ENCODE measurements at places on chromosomes 1 and 21.
A peak's percentile ranks its signal among the peaks of the same experiment; 100 is the strongest.

DNA sequence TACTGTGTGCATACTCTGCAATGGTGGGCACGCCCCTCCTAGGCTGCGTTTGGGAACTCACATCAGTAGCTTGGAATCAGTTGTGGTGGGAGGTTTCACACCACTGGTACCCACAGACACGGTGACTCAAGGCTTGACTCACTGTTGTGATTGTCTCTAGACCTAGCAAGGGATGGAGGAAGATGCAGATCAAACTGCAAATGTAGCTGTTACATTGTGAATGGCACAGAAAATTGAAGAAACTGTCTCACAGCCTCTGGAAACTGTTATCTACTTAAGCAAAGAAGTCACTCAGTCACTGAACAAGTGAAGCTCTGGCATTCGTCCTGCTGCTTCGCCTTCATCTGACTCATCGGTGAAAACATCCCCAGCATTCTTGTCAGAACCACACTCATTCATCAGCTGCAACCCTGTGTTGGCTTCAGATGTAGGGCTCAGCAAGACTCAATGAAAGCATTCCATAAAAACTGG is 59.5 kb downstream of the POFUT2 start:
- DNase-seq: peak; percentile 97

DNA sequence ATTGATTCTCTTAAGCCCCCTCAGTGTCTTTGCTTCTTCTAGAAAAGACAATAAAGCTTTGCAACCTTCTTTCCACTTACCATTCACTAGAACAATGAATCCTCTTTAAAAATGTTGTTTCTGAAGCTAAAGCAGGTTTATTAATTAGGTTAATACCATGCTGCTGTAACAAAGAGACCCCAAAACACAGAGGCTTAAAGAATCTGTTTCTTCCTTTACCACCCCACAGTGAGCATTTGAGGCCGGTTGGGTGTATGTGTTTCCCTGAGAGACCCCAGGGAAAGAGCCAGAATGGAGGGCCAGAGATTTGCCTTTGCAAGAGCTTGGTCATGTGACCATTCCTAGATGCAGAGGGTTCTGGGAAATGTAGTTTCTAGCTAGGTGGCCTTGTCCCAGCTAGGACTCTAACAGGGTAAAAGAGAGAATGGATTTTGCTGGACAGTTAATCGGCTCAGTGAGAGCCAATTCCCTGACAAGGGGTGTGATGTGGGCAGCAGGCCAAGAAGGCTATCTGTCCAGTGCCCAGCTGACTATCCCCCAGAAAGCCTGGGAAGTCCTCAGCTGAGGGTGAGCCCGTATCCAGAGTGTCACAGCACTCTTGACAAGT is 191.8 kb upstream of the TMEM51 start:
- DNase-seq: no peak

GRCh38 chr1:60765204-60765603 is 317.2 kb upstream of the NFIA start:
- DNase-seq: peak; percentile 25

GRCh38 chr1:13892198-13892597 is 192.2 kb downstream of the PRDM2 start:
- no peak for DNase-seq

- peak; percentile 45 for DNase-seq
Observed at GRCh38 chr1:223531742-223532341, 133.7 kb downstream of the CAPN8 start.

GRCh38 chr1:226533220-226533619 is 15.3 kb upstream of the STUM start:
- no peak for DNase-seq

- DNase-seq: no peak
Observed at GRCh38 chr1:168362991-168363390, 82.3 kb downstream of the TBX19 start.

DNA sequence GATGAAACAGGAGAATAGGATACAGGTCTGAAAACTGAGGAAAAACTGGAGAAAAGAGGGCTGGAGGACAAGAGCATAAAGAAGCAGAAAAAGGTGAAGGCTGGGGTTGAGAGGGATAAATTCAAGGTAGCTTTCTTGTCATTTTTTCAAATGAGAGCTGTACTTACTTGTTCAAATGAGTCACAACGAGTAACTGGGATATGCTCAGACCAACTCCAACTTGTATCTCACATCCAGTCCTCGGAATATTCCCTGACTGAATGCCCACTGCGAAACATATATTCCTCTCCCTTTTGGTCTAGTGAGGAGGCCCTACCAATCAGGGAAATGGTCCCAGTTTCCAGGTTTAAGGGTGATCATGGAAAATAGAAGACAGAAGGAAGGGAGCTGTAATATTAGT is 343.4 kb downstream of the HHIPL2 start:
- no peak for DNase-seq

DNA sequence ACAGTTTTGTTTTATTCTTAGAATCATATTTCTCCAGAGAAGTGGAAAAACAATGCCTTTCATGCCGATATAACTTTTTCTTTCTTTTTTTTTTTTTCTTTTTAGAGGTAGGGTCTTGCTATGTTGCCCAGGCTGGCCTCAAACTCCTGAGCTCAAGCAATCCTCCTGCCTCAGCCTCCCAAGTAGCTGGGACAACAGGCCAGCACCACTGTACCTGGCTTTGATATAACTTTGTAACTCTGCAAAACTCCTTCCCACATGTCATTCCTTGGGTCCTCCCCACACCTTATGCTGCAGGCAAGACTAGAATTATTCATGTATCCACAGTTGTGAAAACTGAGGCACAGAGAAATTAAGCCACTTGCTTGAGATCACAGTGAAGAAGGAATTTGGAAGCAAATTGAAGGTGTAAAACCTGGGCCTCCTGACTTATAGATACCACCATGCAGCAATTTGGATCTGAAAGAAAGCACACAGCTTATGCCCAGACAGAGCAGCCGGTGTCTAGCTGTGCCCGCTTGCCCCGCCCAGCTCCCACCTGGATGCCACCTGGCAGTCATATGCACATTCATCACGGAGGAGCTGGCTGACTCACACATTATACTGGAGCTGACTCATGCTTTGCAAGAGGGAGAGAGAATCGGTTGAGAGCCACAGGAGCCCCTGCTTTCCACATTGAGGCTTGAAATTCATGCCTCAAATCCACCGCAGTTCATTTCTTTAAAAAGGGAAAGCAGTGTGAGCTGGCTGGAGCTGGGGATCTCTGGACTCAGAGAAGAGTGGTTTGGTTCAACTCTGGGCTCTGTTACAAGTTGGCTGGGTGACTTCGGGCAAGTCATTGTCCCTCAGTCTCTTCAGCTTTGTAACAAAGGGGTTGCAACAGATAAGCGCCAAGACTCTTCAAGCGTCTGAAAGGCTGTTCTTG is 8.3 kb upstream of the SLC2A1 start:
- peak; percentile 93 for DNase-seq

- peak; percentile 22 for DNase-seq
Observed at GRCh38 chr1:115230281-115230680, 107.8 kb downstream of the NGF start.

DNA sequence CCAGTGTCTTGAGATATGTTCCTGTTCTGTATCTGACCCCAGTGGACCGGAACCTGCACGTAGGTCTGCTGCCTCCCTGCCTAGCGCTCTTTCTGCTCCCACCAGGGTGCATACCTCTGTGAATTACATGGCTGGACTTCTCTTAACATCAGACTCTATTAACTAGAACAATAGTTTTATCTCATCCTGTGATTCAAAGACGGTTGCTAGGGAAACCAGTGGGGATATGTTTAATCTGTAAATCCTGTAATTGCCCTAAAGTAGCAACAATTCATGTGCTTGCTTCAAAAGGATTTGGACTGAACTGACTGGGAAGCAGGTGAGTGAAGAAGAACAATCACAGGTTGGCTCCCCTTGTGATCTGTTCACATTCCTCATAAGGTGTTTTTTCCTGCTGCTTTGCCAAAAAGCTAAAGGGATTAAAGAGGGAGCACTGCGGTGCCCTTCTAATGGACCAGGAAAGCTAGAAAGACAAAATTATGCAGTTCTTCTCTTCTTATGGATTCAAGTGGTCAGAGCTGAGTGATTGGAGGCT is 52.7 kb upstream of the DIRAS3 start:
- DNase-seq: no peak

DNA sequence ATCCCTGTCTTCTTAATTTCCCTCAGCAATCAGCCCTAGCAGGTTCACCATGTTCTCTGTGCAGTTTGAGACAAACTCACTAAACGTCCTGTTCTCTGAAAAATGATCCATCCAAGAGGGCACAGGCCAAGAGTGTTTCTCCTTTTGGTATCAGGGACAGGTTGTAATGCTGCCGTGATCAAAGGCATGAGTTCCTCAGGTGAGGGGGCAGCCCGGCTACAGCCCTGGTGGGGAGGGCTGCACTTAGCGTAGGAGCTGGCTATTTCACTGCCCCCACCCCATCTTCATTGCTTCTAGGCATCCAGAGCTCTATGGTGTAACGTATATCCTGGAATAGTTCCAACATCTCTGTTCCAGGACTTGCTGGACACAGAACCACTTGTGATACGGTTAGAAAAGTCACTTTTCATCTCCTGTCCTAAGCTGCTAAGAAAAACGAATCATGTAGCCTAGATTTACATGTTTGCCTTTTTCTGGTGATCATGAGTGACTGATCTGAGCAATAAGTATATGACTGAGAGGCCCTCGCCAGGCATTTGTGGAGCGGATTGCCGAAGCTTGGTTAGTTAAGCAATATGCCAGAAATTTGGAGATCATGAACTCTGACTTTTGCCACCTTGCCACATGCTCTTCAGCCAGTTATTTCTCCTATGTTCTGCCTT is 41.1 kb upstream of the SRP9 start:
- no peak for DNase-seq

DNA sequence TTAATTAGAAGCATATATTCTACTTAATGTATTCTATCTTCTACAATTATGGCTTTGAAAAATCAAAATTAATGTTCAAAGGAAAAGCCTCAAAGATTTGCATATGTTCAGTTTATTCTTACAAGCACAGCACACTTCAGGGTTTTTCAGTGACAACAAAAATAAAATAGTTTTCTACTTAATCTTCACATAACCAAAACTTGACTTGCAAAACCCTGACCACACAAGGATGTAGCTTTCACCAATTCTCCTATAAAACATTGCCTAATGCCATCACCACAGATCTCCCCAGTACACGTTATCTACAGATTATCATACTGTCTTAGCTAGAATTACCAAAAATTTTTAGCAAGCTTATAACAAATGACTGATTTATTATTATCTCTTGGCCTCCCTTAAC is 23.3 kb downstream of the LPAR3 start:
- peak; percentile 59 for DNase-seq

- DNase-seq: peak; percentile 65
Observed at GRCh38 chr1:101137144-101138126, 99.4 kb upstream of the S1PR1 start.

DNA sequence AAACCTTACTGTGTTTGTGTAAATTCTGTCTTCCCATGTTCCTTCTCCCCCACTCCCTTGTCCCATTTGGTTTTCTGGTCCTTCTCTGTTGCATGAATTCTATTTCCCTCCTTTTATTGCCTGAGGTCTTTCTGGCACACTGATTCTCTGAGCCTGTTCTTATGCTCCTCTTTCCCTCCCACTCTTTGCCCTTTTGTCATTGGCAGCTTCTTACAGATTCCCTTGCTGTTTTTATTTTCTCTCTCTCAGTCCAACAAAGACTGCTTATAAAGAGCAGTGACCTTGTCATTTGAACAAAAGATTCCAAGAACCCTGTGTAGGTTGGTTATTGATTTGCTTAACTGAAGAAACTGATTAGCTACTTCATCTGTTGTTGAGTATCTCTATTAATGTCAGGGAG is 49.7 kb downstream of the GPR52 start:
- DNase-seq: no peak

DNA sequence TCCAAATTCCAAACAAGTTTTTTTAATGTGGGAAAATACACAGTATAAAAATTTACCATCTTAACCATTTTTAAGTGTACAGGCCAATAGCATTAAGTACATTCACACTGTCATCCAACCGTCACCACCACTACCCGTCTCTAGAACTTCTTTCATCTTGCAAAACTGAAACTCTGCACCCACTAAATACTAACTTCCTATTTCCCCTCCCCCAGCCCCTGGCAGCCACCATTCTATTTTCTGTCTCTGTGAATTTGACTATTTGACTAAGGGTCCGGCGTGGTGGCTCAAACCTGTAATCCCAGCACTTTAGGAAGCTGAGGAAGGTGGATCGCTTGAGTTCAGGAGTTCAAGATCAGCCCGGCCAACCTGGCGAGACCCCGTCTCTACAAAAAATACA is 36.1 kb downstream of the CLSTN1 start:
- DNase-seq: no peak

DNA sequence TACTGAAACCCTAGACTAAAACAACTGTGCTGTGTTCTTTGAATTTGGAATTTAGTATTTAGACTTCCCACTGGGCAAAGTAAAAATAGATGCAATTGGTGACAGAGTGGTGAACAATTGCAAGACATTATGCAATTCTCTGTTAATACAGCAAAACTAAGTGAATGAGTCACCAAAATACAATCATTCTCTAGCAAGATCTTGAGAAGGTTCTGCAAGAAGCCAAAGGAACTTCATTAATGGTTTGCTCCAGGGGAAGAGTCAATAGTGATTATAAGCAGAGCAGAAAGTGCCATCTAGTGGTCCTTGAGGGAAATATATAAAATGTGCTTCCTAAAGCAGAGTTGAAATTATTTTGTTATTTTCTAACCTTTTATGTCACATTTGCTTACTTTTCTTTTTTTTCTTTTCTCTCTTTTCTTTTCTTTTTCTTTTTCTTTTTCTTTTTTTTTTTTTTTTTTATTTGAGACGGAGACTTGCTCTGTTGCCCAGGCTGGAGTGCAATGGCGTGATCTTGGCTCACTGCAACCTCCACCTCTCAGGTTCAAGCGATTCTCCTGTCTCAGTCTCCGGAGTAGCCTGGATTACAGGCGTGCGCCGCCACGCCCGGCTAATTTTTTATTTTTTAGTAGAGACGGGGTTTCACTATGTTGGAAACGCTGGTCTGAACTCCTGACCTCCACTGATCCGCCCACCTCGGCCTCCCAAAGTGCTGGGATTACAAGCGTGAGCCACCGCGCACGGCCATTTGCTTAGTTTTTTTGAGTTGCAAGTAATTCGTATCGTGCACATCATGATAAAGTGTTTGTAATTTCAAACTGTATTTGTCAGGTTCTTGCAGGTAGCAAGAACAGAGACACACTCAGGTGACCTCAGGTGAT is 99.2 kb downstream of the CTH start:
- DNase-seq: peak; percentile 93

- DNase-seq: no peak
Observed at GRCh38 chr21:45872902-45873301, 108.7 kb upstream of the COL6A1 start.

DNA sequence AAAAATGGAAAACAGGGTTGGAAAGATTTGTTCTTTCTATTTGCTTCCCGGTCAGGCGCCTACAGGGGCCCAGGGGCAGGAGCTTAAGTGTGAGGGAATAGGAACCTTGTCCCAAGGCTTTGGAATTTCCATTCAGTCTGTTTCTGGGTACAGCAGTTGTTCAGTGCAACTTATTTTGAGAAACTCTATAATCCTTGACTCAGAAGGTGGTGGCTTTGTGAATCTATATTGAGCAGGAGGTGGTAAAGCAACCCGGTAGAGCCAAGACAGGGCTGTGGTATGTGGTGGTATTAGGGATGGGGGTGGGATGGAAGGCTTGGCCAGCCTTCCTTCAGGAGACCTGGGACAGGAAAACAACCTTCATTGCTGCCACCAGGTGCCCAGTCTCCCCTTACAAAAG is 20.0 kb downstream of the GJA5 start:
- DNase-seq: no peak

GRCh38 chr1:224635356-224635755 is 19.2 kb downstream of the CNIH3 start:
- DNase-seq: peak; percentile 88

Data from EL (cell line).